ENCODE measurements at places on chromosomes 6 and 20.

DNA sequence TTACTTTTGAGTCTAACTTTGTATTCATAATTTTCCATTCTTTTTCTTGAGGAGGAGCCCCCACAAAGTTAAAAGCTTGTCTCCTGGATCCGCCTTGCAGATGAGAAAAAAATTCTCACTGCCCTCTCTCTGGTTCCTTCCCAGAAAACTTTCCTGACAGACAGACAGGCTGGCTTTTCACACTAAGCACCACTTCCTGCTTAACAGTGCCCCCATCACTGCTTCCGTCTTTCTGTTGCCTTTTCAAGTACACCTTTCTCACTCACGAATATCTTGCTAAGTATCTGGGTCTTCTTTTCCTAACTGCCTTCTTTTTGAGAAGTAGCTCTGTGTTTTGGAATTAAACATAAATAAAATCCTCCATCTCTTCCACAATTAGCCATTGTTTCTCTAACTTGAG is 19.8 kb upstream of the LMBRD1 start:
- DNase-seq: no peak

DNA sequence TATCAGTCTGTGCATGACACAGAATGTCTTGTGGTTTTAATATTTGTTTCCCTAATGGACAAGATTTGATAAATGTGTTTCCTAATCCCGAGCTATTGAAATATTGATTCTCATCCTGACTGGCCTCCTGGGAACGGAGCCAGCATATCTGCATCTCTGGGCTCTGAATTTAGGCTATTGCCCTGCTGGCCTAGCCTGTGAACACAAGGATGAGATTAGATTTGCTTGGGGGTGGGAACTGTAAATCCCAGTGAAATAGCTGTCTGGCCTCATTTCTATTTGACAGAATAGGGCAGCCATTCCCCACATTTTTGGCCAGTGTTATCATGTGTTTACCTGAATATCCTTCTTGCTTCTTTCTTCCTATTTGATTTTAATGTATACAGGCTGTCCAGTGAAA is 198.4 kb upstream of the SOX4 start:
- no peak for DNase-seq

- DNase-seq: no peak
Observed at GRCh38 chr20:32477594-32478512, 107.3 kb downstream of the NOL4L start.

GRCh38 chr20:14859627-14860026 is 522.2 kb upstream of the FLRT3 start:
- DNase-seq: no peak

GRCh38 chr20:3854462-3854871 is 7.8 kb downstream of the MAVS start:
- no peak for DNase-seq

DNA sequence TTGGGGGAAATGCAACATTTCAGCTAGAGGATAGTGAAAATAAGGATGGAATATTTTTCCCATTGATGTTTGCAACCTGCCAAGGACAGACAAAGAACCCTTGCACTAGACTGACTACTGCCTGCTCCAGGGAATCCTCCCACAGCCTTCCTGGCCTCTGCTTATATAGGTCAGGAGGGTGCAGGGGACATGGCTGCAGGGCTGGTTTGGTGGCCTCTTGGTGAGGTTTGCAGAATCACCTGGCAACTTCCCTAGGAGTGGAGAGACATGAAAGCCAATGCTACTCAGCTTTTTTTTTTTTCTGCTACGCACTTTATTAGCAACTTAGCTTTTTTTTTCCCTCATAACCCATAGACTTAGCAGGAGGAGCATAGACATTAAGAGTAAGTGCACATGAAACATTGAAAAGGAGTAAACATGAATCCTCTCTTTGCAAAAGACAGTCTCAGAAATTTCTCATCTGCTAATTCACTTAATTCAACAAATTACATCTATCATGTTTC is 39.8 kb upstream of the CDYL start:
- no peak for DNase-seq

DNA sequence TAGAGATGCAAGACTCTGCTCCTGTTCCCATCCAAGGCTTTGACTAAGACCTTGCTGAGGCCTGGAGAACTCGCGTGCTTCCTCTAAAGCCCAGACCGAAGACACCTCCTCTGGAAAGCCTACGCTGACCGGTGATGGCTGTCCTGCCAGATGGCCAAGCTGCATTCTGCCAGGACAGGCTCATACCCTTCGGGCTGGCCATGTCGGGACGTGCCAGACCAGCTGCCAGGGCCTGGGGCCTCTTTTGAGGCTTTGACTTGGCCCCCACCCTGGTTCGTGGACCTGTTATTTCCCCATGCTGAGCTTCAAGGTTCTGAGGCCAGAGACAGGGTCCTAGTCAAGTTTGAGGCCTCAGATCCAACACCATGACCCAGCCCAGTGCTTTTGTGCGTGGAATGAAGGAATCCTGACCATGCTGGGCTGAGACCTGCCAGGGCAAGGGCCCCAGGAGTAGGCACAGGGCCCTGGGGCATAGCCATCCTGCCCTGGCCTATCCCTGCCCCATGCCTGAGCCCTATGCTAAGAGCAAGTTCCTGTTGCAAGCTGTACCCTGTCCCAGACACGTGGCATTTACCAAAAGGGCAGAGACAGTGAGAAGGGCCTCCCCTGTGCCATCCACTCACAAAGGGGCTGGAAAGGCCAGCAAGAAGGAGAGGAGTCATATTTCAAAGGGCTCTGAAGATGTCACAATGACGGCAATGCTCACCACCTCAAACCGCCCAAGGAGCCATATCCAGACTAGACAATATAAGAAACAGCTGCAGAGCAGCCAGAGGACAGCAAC is 42.8 kb downstream of the MRPL14 start:
- no peak for DNase-seq

GRCh38 chr20:46179862-46180261 is 61.7 kb downstream of the CD40 start:
- DNase-seq: no peak

DNA sequence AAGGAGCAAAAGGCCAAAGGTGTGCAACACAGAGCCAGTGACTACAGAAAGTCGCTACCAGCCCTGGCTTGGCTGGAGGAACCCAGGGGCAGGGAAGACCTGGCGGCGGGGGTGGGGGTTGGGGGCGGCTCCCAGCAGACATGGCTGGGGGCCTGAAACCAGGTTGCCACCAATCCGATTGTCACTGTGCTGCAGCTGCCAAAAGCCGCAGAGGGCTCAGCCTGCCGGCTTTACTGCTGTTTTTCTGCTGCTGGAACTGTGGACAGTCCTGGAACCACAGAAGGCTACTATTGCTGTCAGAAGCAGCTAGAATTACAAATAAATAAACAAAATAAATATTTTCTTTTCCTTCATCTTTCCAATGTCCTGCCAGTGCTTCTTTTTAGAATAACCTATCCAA is 25.7 kb upstream of the OGFRL1 start:
- no peak for DNase-seq

DNA sequence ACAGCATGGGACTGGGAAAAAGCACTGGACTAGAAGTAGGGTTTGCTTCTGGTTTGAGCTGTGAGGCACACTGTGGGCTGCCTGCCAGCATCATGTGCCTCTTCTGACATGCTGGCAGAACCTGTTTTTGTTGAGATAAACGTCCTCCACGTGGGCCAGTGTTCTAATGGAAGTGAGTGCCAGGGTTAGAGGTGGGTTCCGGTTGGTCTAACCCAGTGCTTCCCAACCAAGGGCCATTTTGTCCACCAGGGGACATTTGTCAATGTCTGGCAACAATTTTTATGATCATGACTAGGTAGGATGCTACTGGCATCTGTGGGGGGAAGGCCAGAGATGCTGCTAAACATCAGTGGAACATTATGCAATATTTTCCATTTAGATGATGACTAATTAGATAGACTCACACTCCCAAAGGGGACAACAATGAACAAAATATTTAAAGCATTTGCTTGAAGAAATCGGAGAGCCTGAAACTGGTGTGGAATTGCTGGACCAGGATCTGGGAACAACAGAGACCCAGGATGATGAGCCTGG is 7.8 kb upstream of the APMAP start:
- DNase-seq: peak; percentile 7

DNA sequence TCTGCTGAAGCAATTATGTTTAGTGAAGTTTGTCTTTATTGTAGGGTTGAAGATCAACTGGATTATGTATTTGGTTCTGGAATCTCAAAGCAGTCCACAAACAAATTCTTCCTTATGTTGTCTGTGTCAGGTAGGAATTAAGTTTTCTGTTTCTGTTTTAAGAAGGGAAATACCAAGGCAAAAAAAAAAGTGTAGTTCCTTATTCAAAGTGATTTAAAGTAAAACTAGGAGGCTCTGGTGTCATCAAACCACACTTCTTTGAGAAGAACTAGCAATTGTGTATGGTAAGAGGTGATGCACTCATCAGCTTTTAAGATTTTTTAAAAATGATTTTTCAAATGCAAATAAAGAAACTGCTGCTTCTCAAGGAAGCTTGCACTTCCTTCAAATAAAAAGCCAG is 1.9 kb downstream of the FAM135A start:
- no peak for DNase-seq

DNA sequence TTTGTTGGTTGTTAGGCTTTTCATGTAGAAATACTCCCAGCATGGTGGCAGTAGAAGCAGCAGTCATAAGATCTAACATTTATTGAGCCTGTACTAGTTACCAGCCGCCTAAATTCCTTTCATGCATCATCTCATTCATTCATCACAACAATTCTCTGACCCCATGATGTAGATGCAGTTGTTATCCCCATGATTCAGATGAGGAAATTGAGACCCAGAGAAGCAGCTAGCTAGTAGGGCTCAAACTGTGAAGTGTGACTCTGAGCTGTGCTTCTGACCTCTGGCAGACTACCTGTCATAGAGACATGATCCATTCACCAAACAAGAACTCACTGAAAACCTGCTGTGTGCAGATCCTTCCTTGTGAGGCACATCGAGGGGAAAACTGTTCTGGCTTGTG is 16.9 kb downstream of the RREB1 start:
- DNase-seq: no peak

Measured in NCI-H1694 (cell line).